ENCODE measurements at places on chromosomes 13 and 19. TPM values are rescaled to one million over a fixed set of nuclear protein-coding genes. Genes with fewer than 3 reads are reported as not detected.

Gene GPC5
- total RNA-seq: 0.57 TPM

DNA sequence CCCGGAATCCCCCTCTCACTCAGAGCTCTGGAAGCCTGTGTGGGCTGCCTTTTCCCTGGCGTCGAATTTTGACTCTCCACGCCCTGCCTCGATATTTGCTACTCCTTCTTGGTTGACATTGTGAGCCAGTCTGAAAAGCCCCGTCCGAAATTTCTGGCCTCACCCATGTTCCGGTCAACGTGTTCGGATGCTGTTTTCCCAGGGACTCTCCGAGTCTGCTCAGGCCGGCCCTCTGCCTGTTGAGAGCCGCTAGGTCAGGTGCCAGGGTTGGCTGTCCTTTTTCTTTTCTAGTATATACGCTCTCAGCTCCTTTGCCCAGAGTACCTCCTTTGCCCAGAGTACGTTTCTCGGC, 6.8 kb upstream of the DGKH start:
- H3K27ac ChIP-seq: peak overlapping the region; percentile 72
- H3K4me1 ChIP-seq: peaks cover 14% of the 10 kb centered on the region
- no peak for DNase-seq
- peaks cover 30% of the 10 kb centered on the region for H3K27me3 ChIP-seq

DNA sequence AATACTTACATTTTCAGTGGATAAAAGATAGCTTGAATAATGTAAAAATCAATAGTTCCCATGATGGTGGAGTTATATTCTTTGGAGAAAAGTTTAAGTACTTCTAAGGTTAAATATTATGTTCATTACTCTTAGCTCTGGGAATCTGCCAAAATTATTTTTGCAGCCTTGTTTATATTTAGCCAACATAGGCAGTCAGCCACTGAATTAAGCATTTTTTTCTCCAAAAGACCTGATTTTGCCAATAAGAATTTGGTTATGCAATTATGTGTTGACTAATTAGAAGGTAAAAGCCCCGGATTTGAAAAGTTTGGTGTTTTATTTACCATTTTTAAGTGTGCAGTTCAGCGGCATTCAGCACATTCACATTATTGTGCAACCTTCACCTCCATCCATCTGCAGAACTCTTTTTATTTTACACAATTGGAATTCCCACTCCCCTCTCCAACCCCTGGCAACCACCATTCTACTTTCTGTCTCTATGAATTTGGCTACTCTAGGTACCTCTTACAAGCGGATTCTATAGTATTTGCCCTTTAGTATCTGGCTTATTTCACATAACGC, 90.1 kb upstream of the C1QTNF9B start:
- H3K4me3 ChIP-seq: no peak overlapping the region
- H3K4me1 ChIP-seq: no peaks in the 10 kb centered on the region
- no peaks in the 10 kb centered on the region for H3K36me3 ChIP-seq
- H3K27me3 ChIP-seq: peaks cover 43% of the 10 kb centered on the region
- H3K27ac ChIP-seq: no peak overlapping the region
- DNase-seq: no peak

- H3K27me3 ChIP-seq: no peaks in the 10 kb centered on the region
- DNase-seq: no peak
- H3K36me3 ChIP-seq: no peaks in the 10 kb centered on the region
- H3K4me1 ChIP-seq: no peaks in the 10 kb centered on the region
- H3K27ac ChIP-seq: no peak overlapping the region
Measured at GRCh38 chr13:59099182-59099974, 1064.3 kb downstream of the DIAPH3 start.

GRCh38 chr19:29378543-29379080, 147.2 kb upstream of the VSTM2B start:
- no peak for DNase-seq
- H3K4me3 ChIP-seq: no peak overlapping the region
- H3K36me3 ChIP-seq: no peaks in the 10 kb centered on the region
- peaks cover 2% of the 10 kb centered on the region for H3K4me1 ChIP-seq
- H3K27ac ChIP-seq: no peak overlapping the region
- peaks cover 11% of the 10 kb centered on the region for H3K27me3 ChIP-seq
